ENCODE measurements at places on chromosomes 6 and 20. TPM values are rescaled to one million over a fixed set of nuclear protein-coding genes. Genes with fewer than 3 reads are reported as not detected.

- no peak for DNase-seq
These were observed 175.7 kb upstream of the PLN start for GRCh38 chr6:118372413-118372812.

HLA-G gene
- polyA plus RNA-seq = 6.5 TPM

- no peak for DNase-seq
These were observed 35.9 kb upstream of the MYLIP start for GRCh38 chr6:16092990-16093389.

DNA sequence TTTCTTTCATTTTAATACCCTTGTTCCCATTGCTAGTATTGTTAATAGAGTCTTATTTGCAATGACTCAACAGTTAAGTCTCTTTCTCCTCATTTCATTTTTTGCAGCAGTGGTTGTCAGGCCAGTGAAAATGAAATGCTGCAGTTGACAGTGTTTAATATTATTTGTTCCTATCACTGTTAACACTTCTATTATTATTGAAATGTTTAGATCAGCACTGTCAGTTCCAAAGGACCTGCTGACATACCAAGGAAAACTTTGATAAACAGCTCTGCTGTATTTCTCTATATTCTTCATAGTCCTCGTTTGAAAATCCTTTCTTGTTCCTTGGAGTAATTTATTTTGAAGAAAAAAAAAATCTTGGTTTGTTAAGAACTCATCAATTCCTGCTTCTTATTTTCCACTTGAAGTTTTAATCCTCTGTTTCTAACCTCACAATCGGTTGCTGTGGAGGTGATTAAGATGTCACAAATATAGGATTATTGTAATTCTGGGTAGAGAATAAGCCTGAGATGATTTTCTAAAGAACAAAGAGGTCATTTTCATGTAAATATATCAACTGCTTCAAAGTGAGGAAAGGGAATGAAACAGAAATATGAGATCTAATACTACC is 1065.9 kb upstream of the CITED2 start:
- DNase-seq = no peak

DNA sequence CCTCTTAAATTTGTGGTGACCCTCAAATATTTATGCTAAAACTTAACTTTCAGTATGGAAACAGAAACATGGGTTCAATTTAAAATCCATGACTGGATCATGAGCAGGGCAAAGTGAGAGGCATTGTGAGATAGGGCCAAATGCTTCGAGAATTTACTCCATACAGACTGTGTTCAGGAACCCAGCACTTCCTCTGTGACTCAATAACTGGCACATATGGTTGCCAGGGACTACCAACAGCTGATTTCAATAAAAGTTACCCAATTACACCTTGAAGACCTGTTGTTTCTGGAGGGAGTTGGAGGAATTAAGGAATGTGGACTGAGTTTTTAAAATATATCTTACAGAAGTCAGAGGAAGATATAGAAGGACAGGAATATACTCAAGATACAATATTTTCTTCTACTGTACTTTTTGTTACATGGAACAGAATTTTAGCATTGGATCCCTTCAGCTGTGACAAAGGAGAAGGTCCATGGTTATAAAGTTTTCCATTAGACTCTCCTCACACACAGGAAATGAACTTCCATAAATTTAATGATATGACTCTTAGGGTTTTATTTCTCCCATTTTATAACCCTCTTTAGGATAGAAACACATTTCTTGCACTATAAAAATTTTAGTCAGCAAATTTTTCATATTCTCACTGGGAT is 258.5 kb downstream of the KHDC1L start:
- DNase-seq = no peak

MLIP gene
- polyA plus RNA-seq = 0.21 TPM

DNA sequence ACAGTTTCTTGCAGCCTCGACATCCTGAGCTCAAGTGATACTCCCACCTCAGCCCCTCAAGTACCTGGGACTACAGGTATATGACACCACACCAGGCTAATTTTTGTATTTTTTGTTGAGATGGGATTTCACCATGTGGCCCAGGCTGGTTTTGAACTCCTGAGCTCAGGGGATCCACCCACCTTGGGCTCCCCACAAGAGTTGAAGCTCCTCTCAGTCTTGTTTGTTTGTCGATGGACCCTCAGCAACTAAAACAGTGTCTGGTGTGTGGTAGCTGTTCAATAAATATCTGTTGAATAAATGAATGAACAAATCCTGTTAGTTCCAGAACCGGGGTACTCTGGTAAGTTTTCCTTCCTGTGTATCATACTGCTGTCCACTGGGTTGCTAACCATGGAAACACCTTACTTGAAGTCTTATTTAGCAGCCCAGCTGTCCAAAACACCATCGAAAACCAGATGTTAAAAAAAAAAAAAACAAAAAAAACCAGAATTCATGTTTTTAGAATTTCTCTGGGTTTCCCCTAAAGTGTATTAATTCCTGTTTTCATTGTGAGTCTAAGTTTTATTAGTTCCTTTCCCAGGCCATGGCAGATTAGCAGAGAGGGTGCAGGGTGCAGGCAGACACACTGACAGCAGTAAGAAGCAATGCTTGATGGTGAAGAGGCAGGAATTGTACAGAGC is 7.8 kb upstream of the EZR start:
- DNase-seq = no peak

- DNase-seq = peak; percentile 81
These were observed 45.6 kb upstream of the ANKEF1 start for GRCh38 chr20:9989066-9989724.

CLVS2 gene
- 0.34 TPM for polyA plus RNA-seq

GRCh38 chr20:14984768-14985622 is 647.6 kb upstream of the FLRT3 start:
- no peak for DNase-seq

DNA sequence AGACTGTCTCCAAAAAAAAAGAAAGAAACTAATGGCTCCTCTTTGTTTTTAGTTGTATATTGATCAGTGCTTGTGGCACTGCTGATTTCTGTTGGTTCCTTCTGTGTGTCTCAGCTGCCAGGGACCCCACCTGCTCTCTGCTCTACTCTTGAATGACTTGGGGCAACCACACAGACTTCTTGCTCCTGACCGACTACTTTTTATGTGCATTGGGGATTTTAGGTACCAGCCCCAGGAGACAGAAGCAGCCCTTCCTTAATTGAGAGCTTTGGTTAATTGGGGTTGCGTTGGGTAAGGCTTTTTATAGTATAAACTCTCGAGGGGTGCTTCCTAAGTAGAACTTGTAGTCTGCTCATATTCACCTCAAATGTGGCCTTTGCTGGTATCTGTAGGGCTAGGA is 6.9 kb downstream of the STK35 start:
- no peak for DNase-seq

Data from right lung (tissue), 10 donors.